ENCODE measurements at places on chromosomes 16 and 17.
A peak's percentile ranks its signal among the peaks of the same experiment; 100 is the strongest.

DNA sequence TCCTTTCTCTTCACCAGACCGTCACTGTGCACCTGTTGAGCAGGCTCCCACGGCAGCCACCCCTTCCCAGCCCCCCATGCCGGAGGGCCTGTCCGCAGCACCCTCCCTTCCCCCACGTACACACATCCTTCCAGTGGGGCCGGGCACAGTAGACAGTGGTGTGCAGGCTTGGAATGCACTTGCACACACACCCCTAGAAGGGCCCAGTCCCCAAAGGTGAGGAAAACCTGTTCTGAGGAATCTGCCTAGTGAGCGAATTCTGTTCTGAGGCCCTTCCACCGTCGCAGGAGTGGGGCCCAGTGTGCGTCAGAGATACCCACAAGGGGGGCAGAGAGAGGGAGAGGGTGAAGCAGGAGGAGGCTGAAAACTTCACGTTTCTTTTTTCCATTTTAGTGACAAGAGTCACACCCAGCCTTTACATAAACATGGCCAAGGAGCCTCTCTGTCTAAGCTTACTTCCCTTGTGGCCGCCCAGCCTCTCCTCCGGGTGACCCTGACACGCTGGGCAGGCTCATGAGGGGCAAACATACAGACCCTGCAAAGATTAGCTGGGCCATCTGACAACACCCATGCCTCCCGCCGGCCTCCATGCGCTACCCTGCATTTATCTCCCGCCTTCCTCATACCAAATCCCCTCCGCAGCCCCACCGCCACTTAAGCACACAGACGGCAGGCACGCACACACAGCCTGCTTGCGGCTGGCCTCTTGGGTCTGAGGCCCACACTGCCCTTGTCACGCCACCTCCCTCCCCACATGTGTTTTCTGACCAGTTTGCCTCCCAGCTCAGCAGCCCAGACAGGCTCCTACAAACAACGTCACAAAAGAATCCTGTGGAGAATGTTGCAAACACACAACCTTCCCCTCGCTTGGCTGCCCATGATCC, 1.8 kb downstream of the ZBTB4 start:
- peak; percentile 40 for DNase-seq

- no peak for DNase-seq
Measured at GRCh38 chr16:83198977-83199376, 572.2 kb downstream of the CDH13 start.

- DNase-seq: no peak
Measured at GRCh38 chr16:56191835-56192634, 746 bp downstream of the GNAO1 start.

DNA sequence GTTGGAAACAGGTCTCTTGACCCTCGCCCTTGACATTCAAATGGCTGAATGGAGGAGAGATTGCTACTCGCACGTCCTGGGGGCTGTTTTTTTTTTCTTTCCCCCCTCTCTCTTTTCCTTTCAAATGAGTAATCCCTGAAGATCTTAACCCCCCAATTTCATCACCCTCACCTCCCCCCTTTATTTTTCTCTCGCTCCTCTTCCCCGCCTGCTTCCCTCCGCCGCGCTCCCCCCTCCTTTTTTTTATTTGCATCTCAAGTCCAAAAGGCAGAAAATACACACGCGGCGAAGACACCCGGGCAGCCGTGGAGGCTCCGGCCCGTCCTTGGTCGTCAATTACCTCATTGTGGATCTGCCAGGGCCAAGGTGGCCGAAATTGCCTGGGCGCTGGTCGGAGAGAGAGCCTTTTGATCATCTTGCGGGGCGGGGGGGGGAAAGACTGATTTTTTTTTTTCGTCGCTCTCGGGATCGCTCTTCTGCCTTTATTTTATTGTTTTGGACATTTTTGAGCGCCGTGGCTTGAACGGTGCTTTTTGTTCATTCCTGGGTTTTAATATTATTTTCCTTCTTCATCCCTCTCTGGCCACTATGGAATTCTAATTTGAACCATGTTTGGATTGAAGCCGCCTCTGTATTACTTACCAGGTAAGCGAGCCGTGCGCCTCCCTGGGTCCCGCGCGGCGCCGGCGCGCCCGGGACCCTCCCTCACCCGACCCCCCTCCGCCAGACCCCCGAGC, 57.2 kb upstream of the GSE1 start:
- peak; percentile 46 for DNase-seq

GRCh38 chr17:32318071-32318470, 23.9 kb downstream of the C17orf75 start:
- no peak for DNase-seq

DNA sequence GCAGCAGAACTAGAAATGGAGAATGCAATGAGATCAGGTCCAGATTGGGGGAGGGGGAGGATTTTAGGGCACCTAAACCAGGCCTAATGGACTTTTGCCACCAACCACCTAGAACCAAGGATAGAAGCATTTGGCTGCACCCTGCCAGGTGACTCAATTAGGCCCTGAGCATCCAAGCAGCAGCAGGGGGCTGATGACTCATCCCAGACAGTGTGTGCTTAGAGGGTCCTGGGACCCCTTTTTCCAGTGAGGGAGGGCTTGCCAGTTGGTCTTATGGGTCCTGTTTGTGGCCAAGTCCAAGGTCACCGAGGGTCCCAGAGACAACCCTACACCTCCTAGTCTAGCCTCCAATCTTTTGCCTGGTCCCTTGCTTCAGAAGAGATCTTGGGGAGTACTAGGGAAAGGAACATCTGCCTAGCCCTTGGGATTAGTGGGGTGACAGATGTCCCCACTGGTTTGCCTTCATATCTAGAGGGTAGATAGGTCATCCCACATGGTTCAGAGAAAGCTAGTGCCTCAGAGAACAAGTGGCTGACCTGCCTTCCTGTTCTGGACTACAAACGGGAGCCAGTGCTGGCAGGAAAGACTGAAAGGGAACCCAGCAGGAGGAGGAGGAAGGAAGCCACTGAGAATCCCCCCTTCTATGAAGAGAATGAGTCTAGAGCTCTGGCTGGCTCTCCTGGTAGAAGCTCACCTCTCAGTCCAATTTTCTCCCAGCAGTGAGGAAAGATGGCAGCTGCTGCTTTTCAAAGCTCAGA, 1.6 kb upstream of the TBKBP1 start:
- DNase-seq: no peak

GRCh38 chr16:86834451-86835035, 256.2 kb downstream of the FOXL1 start:
- no peak for DNase-seq

DNA sequence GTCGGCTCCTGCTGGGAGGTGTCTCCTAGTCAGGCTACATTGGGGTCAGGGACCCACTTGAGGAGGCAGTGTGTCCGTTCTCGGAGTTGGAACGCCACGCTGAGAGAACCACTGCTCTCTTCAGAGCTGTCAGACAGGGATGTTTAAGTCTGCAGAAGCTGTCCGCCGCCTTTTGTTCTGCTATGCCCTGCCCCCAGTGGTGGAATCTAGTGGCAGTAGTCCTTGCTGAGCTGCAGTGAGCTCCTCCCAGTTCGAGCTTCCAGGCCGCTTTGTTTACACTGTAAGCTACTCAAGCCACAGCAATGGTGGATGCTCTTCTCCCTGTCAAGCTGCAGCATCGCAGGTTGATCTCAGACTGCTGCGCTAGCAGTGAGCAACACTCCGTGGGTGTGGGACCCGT, 36.0 kb downstream of the ITFG1 start:
- DNase-seq: no peak

DNA sequence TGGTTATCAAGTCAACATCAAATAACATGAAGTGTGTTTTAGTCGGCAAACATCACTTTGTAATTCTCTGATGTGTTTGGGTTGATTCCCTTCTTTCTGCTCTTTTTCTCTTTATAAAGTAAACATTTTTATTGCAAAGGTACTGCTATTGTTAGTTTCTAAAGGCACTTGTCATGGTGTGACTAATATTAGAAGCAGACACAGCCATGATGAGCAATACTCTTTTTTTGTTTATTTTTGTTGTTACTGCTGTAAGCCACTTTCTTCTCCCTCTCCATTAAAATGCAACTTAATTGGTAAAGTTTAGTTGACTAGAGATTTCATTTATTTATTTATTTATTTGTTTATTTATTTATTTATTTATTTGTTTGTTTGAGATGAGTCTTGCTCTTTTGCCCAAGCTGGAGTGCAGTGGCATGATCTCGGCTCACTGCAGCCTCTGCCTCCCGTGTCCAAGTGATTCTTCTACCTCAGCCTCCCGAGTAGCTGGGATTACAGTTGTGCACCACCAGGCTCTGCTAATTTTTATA, 424.7 kb downstream of the WWOX start:
- DNase-seq: no peak

- DNase-seq: no peak
Measured at GRCh38 chr16:75261590-75262078, 10.2 kb upstream of the BCAR1 start.

DNA sequence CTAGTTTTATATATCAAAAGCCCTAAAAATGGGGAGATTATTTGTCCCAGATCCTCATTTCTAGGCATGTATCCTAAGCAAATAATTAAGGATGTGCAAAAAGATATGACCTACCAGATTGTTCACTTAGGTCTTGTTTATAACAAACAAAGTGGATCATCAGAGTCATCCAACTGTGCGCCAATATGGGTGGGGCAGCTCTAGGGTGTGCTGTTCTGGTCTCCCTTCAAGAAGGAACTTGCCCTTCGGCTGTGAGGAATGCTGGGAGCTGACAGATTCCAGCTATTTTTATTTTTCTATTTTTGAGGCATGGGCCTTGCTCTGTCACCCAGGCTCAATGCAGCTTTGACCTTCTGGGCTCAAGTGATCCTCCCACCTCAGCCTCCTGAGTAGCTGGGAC, 13.8 kb downstream of the CHP2 start:
- DNase-seq: no peak

GRCh38 chr17:20225162-20226115, 216.3 kb downstream of the SPECC1 start:
- no peak for DNase-seq

- DNase-seq: no peak
Measured at GRCh38 chr16:88074041-88074440, 122.8 kb downstream of the BANP start.

DNA sequence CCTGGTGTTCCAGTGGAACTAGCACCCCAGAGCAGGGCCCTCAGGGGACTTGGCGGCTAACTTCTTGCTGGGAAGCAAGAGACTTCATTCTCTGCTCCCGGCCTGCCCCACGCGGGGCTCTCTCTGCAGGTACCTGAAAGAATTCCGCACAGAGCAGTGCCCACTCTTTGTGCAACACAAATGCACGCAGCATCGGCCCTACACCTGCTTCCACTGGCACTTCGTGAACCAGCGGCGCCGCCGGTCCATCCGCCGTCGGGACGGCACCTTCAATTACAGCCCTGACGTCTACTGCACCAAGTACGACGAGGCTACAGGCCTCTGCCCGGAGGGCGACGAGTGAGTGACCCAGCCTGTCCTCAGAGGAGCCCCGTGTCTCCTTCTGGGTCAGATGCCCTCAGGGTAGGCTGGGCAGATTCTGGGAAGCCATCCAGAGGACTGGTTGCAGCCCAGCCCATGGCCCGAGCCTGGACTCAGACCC, 25.1 kb downstream of the UNK start:
- no peak for DNase-seq

DNA sequence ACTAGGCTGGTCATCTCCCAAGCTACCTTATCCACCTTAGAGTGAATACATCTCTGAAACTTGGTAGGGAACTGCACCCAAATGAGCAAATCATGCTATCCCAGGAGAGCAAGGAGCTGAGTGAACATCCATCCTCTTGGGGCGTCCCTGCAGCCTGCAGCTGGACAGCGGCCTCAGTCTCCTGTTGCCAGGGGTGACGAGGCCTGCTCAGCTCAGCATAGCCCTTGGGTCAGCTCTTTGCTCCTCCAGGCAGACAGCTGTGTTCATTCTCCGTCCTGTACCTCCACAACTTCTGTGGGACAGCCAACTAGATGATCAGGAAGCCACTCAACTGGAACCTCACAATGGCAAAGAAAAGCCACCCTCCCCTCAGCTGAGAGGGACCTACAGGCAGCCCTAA, 111.9 kb downstream of the SOCS1 start:
- no peak for DNase-seq

DNA sequence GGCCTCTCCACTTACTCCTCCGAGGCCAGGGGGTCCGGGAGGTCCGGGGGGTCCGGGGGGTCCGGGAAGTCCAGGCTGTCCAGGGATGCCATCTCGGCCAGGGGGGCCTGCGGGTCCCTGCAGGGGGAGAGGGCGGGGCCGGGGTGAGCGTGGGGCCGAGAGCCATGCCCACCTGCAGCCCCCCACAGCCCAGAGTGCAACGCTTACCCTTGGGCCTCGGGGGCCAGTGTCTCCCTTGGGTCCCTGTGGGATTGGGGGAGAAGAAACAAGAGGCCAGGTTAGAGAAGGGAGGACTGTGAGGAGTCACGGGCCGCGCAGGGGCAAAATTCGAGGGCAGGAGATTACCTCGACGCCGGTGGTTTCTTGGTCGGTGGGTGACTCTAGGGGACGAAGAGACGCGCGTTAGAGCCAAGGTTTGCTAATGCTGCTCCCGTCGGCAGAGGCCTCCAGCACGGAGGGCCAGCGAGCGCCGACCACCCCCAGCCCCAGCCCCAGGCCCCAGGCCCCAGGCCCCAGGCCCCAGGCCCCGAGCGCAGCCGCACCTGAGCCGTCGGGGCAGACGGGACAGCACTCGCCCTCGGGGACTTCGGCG, 2.1 kb downstream of the COL1A1 start:
- no peak for DNase-seq

DNA sequence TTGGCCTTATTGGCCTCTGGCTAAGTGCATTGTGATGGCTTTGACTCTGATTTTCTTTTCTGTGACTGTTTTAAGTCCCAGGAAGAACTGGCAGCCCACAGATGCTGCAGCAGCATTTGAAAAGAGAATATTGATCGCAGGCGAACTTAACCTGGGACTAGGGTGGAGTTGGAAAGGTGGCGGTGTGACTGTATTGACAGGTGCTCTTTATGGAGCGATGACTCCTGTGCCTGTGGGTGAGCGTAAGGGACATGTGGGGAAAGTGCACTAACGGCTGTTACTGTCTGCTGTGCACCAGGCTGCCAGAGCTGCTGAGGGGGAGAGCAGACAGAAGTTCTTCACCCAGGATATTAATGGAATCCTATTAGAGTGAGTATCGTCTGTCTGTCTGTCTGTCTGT, 21.3 kb downstream of the UBN1 start:
- DNase-seq: no peak

- DNase-seq: no peak
Measured at GRCh38 chr16:81861915-81862314, 82.8 kb downstream of the PLCG2 start.

- no peak for DNase-seq
Measured at GRCh38 chr17:15392326-15392741, 50.9 kb upstream of the TEKT3 start.

DNA sequence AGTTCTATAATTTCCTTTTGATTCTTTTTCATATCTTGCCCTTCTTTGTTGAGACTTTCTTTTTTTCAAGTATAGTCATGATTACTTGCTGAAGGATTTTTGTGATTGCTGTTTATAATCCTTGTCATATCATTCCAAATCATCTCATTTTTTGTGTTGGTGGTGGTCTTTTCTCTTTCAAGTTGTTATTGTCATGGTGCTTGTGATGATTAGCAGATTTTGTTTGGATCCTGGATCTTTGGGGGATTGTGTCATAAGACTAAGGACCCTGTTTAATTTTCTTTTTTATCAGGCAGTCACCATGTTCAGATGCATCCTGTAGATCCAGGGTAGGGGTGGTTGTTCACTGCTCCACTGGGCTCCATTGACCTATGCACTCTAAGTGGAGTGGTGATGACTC, 254.4 kb upstream of the FOXF1 start:
- DNase-seq: no peak
